ENCODE measurements at places on chromosomes 12 and 14. TPM values are rescaled to one million over a fixed set of nuclear protein-coding genes. Genes with fewer than 3 reads are reported as not detected.

DNA sequence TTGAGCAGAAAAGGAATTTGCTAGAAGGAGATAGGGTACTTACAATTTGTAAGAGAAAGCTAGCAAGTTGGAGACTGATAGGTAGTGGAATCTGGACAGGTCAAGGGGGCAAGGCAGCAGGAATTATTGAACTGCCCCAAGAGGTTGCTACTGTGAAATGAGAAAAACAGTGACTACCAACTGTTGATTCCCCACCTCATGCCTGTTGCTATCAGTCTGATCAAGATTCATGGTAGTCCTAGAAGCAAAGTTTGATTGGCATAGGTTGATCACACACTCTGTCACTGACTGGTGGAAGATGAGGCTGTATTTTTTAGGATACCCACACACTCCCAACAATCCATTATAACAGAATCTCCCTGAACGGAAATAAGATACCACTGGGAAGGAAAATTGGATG lies 89.4 kb upstream of the IGF1 start:
- no peak for DNase-seq

DNA sequence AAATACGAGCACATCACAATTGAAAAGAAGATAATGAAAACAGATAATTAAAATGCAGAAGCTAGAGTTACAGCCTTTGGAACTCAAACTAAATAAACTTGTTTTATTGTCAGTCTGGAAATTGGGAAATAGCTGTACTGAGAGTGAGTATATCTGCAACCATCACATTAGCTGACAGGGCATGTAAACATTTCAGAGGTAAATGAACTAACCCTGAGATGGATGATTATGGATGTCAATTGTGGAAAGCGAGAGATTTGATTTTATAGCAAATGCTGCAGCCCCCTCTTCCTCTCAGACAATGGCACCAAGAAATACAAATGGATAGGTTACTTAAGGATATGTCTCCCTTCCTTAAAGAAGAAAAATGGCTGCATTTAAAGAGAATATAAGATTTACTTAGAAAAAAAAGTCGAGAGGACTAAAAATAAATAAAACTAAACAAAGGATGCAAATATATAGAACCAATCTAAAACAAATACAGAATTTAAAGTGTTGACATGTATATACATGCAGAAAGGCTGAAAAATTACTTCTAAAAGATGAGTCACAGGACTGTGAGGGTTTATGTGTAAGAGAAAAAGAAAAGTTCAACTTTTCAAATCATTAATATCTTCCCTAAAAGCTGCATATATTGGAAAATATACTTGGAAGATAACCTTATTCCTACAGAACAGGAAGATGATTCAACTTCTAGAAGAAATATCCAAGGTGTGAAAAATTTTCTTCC lies 120.3 kb upstream of the FLRT2 start:
- no peak for DNase-seq

DNA sequence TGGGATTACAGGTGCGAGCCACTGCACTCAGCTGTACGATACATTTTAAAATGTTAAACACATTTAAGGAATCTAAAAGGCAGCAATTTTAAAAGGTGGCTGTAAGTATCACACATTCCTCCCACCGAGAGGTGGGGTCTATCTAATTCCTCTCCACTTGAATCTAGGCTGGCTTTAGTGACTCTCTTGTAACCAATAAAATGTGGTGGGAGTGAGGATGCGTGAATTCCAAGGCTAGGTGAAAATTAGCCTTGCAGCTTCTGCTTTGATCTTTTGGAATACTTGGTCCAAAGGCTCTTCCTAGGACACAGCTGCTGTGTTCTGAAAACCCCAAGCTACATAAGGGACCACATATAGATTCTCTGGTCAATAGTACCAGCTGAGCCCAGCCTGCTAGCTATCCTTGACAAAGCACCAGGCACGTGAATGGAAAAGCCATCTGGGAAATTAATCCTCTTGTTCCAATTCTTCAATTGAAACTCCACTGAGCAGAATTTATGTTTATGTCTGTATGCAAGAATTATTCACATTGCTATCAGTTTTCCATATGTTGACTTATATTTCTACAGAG lies 8.8 kb upstream of the GPRC5D start:
- no peak for DNase-seq

DNA sequence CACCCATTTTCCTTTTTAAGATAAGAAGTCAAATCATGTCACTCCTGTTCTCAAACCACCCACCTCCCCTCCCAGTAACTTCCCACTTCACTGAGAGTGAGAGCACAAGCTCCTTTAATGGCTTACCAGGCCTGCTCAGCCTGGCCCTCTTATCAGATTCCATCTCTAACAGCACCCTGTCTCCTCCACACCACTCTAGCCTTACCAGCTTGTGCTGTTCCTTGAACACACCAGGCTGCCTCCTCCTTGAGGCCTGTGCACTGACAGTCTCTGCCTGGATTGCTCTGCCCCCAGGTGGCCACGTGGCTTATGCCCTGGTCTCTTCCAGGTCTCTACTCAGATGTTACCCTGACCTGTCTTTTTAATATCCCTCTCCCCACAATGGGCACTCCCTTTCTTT lies 40.1 kb upstream of the EVL start:
- peak; percentile 40 for DNase-seq

DNA sequence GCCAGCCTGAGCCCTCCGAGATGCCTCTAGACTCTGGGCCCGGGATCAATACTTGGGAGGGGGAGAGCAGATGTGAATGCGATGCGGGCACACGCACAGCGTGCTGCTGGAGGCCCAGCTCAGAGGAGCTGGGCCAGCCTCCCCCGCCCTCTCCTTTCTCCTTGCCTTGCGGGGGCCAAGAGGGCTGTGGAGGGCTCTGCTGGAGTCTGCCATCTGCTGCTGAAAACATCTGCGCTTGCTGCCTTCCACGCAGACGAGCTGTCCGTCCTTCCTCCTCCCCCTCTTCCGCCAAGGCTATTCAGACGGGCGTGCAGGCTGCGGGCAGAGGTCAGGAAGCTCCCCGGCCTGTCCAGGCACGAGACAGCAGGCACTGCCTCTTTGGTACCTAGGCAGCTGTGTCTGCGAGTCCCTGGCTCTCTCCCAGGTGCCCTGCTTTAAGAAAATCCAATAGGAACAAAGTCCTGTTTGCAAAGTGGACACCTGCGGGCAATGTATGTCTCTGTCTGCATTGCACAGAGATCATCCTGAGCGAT lies 75.2 kb downstream of the SPRING1 start:
- DNase-seq: no peak

- no peak for DNase-seq
These were observed 554.9 kb downstream of the NRXN3 start for GRCh38 chr14:78725086-78725485.

DNA sequence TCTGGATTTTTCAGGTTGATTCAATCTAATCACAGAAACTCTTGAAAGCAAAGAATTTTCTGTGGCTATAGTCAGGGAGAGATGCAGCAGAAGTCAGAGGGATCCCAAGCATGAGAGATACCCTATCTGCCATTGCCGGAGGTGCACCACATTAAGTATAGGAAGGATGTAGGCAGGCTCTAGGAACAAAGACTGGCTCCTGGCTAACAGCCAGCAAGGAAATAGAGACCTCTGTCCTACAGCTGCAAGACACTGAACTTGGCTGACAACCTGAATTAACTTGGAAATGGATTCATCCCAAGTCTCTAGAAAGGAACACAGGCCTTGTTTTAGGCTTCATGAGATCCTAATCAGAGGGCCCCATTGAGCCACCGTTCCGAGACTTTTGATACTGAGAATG lies 364.9 kb upstream of the FLRT2 start:
- peak; percentile 46 for DNase-seq

The RFX4 gene
- total RNA-seq: not detected

The SRRM4 gene
- not detected for total RNA-seq

- no peak for DNase-seq
These were observed 34.4 kb downstream of the RAD52 start for GRCh38 chr12:915090-915489.

The TAS2R50 gene
- total RNA-seq: not detected

The DPPA3 gene
- not detected for total RNA-seq

The PTGER2 gene
- 20.4 TPM for total RNA-seq

- DNase-seq: peak; percentile 80
These were observed 3.2 kb downstream of the TEX52 start for GRCh38 chr12:2853626-2854025.

GRCh38 chr14:36647417-36647823 lies 14.2 kb upstream of the PAX9 start:
- DNase-seq: no peak

DNA sequence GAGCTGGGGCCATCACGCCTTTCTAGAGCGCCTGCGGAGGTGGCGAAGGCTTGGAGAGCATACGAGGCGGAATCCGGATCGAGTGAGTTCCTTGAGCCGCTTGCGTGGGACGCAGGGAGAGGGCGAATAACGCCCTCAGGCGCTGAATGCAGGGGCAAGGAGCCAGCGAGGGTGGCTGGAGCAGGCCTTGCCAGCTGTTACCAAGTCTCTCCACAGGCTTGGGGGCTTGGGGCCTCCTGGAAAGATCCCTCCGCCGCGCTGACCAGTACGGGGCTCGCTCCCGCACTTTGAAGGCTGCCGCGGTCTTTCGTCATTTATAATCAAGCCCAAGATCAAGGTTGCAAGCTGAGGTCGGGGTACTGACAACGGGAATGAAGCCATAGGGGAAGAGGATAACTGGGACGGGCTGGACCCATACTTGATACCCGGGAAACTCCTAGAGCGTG lies 1.2 kb downstream of the FLRT2 start:
- peak; percentile 28 for DNase-seq

DNA sequence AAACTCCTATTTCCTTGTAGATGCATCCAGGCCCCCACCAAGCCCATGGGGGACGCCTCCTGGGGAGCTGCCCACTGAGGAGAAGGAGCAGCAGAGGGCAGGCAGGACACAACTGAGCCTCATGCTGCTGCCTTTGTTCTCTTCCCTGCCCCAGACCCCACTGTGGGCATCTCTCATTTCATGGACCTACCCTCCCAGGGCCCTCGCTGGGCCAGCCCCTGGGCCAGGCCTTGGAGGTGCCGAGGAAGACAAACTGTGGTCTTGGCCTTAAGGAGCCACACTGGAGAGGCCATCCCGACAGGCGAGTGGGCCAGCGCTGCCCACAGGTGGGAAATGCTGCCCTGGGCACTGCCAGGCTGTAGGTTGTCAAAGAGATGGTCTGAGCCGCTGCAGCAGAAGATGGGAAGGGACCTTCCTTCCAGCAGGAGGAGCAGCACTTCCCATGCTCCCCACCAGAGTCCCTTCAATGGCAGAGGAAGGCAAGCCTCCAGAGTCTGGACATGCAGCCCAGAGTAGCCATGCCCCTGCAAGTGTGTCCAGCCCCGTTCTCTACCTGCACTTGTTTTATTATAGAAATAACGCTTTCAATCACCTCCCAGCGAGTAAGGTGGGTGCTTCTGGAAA lies 147.4 kb downstream of the BCL11B start:
- peak; percentile 17 for DNase-seq

DNA sequence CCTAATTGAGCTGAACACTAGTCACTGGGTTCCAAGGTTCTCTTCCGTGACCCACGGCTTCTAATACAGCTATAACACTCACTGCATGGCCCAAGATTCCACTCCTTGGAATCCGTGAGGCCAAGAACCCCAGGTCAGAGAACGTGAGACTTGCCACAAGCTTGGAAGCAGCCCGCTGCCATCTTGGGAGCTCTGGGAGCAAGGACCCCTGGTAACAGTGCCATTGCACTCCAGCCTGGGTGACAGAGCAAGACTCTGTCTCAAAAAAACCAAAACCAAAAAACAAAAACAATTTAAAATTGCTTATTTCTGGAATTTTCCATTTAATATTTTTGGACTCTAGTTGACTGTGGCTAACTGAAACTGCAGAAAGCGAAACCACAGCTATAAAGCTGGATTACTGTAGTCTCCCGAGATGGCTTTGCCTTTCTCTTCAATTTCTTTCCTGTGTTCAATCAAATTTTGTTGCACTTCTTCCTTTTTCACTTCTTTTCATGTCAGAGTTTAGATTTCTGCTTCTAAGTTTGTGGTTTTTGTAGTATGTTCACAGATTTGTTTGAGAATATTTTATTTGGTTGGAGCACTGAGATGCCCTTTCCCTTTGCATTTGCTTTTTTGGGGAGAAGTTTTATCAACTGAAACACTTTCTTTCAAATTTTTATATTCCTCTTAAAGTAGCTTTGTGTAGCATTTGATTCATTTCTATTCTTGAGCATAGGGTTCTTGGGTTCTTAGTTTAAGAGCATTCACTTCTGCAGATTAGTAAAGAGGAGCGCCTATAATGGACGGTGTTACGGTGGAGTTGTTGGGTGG lies 44.6 kb downstream of the DDHD1 start:
- no peak for DNase-seq

DNA sequence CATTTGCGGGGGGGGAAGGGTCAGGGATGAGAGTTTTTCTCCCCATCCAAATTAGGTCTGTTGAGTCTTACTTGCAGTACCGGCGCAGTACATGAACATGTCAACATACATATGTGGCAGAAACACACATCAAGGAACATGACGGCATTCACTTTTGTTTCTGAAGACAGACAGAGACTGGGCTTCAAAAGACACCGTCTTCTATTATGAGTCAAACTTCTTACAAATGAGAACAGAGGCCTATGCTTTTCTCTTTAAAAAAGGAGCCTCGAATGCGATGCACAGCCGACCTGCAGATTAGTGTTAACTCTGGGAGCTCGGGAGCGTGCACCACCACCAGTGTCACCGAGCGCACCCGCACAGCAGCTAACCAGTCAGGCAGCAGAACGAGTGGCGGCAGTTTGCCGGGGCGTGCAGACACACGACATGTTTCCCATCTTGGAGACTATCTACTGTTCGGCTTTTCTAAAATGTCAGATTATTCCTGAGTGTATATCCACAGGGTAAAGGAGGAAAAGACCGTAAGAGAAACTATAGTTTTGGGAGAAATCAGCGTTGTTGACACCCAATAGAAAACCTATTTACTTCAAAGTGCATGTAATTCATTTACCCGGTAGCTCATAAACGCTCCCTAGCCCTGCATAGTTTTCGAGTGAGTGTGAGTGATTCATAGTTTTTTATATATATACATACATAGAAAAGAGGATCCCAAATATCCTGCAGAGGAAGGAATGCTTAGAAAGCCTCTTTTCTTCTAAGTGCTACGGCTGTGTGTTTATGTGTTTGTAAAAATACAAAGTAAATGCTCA lies 33.0 kb downstream of the UBR7 start:
- DNase-seq: no peak

The NACA gene
- 1,045 TPM for total RNA-seq

The GRIP1 gene
- total RNA-seq: 5.8 TPM

GRCh38 chr12:101256266-101256665 lies 23.6 kb upstream of the UTP20 start:
- no peak for DNase-seq

- no peak for DNase-seq
These were observed 71.9 kb downstream of the TUNAR start for GRCh38 chr14:95948558-95948981.

The KIF21A gene
- 38.0 TPM for total RNA-seq

- DNase-seq: no peak
These were observed 19.9 kb downstream of the PLBD2 start for GRCh38 chr12:113378291-113378690.

DNA sequence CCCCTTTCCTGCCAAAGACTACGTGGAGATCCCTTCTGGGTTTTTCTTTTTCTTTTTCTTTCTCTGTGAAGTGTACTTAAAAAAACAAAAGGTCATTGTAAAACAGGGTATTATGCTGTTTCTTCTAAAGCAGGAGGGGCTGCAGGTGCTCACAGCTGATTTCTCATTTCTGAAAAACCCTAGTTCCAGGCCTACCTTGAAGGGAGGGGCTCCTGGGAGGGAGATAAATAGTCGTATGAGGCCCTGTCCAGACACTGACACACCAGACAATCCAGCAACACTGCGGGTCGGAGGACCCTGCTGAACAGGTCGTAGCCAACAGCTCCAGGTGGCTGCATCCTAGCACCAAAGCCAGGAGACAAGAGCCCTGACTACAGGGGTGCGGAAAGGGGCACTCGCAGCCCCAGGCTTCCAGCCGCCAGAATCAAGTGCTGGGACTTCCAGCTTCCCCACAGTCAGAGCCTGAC lies 41.1 kb downstream of the PSMA6 start:
- peak; percentile 34 for DNase-seq

Data from stomach (tissue), 19 donors.